ENCODE measurements at places on chromosomes 1 and 21.

DNA sequence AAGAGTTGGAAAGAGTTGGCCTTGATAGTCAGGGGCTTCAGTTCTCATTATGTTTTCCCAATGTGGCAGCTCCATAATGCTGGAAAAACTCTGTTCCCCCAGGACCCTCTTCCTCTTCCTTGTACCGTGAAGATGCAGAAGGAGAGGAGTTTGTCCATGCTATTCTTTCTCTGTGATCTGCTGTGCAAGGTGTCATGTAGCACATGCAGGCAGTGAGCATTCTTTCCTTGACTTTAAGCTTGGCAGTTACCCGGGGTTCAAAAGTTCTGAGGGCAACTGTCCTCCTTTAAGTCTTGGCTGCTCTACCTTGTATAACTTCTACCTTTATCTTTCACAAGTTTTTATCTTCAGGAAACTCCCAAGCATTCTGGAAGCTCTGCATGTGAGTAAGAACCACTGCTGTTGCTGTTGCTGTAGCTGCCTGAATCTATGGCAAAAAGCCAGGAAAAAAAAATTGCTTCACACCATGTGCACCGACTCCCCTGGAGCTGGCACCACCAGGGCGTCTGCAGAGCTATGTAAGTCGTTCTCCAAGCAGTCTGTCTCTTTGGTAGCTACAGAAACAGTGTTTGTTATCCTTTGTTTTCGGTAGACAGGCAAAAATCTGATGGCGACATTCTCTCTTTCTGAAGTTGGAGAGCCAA, 42.7 kb upstream of the SLC16A1 start:
- DNase-seq: no peak

DNA sequence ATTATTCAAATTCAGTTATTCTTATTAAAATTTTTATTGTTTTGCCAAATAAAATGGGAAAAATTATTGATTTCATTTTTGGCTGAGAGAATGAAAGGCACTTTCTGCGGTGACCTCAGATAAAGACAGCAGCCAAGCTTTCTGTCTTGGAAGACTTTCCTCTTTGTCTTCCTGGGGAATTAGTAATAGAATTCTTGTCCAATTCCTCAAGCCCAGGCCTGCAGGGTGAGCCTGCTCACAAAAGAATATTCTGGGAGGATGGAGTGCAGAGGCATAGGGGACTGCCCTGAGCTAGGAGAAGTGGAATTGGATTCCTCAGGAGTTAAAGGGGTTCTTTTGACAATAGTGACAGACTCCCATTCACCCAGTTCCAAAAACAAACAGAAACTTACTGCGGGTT, 614.5 kb upstream of the ADGRL2 start:
- no peak for DNase-seq

- DNase-seq: no peak
Measured at GRCh38 chr21:43727519-43728153, 8.7 kb downstream of the PDXK start.

DNA sequence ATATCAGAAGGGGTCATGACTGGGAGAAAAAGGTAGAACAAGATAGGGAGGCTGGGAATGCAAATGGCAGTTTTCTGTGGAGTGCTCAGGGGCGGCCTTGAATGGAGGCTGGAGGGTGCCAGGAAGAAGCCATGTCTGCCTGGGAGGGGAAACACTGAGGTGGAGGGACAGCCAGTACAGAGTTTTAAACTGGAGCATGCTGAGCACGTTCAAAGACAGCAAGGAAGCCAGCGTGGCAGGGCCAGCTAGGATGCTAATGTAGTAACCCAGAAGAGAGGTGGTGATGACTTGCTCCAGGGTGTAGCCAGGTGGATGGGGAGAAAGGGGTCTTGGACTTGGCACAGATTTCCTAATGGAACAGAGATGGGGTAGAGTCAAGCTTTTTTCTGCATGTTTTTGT, 445.8 kb upstream of the VAMP3 start:
- no peak for DNase-seq

GRCh38 chr1:6131561-6131960, 48.6 kb downstream of the CHD5 start:
- DNase-seq: no peak

DNA sequence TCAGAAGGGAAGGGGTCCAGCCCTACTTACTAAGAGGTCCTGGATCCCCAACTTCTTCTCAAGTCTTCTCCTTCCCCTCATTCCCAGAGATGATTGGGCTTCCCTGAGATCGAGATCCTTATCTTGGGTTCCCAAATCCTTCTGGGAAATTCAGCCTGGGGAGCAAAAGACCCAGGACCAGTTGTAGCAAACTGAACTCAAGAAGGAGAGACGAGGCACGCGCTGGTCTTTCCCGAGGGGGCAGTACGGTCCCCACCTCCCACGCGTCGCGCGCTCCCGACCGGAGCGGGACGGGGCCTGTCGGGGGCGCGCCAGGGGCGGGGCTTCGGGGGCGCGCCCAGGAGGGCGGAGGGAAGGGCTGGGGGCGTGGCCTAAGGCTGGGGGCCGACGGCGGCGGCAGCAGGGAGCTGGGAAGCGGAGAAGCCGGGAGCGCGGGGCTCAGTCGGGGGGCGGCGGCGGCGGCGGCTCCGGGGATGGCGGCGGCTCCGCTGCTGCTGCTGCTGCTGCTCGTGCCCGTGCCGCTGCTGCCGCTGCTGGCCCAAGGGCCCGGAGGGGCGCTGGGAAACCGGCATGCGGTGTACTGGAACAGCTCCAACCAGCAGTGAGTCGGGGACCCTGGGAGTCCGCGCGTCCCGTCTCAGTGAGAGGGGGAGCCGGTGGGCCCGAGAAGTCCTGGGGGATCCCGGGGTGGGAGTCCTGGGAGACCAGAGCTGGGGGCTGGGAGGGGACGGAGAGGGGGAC, at the start of gene EFNA3:
Gene EFNA3 (plus strand): TSS at position 369 of the 741 bp plus-strand sequence. CDS start 105 bp downstream, at position 474.
- peak; percentile 8 for DNase-seq

DNA sequence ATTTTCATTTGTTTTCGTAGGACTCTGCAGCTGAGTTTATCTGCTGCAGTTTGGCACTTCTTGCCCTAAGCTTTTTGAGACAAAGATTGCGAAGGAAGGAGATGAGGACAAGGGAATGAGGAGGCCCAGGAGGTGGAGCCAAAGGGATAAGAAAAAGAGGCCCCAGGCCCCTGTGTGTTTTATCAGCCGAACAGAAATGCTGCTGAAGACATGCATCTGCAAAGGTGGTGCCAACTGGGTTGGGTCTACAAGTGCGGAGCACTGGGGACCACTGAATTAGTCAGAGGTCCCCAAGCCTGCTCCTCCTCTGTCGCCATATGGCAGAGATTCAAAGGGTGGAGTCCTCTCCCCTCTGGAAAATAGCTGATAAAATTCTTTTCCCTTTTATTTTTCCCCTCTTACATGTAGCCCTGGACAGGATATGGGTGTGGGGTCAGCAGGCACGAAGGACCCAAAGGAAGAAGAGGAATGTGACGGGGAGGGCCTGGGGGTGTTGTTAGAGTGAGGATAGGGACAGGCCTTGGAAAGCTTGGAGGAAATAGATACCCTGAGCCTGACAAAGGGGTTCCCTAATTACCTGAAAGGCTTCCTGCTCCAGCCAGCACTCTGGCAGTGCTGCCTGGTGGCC, 2.7 kb downstream of the CD34 start:
- DNase-seq: no peak

DNA sequence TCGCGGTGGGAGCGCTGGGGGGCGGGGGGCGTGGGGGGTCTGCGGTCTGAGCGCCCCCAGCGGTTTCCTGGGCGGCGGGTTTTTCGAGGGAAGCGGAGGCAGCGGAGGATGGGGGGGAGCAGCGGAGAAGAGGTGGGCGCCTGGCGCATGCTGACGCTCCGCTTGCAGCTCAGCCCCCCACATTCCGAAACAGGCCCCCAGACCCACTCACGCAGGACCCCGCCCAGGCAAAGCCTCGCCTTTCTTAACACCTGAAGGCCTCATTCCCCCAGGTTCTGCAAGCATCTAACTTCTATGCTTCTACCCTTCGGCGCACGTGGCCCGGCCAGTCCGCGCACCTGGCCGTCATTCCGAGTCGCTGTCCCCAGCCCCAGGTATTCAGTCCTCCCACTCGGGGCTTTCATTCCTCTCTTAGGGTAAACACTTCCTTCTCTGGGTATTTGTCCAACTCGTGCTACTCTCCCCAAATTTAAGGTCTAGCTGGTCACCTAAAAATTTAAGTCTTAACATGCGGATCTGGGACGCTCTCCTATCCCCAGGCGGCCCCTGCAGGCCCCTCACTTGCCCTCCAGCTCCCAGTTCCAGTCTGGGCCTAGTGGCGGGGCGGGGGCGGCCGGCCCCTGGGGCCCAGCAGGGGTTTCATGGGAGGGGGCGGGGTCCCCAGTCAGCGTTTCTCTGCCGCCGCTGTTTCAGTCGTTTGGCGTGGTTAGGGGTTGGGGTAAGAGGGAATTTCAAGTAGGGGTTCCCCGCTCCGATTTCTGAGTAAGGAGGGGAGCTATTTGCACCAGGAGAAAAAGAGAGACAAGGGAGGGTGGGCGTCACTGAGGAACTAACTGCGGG, 2.8 kb upstream of the ZBTB7B start:
- DNase-seq: peak; percentile 34

DNA sequence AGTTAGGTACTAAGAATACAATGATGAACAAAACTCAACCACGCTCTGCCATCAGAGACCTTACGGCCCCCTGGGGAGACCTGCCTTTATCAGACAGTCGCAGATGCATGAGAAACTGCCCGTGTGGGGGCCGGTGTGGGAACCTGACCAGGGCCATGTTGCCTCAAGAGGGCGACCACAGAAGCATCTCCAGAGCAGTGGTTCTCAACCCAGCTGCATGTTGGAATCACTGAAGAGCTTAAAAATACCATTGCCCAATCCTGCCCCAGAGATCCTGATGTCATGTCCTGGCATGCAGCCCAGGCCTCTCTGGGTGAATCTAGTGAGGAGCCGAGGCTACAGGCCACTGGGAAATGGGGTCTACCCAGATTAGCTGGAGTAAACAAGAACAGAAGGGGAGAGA, 108.7 kb downstream of the PRDM2 start:
- DNase-seq: no peak

- DNase-seq: no peak
Measured at GRCh38 chr1:205455581-205456382, at the start of gene BLACAT1. Gene BLACAT1, minus strand, starts transcription at chr1:205456045.

DNA sequence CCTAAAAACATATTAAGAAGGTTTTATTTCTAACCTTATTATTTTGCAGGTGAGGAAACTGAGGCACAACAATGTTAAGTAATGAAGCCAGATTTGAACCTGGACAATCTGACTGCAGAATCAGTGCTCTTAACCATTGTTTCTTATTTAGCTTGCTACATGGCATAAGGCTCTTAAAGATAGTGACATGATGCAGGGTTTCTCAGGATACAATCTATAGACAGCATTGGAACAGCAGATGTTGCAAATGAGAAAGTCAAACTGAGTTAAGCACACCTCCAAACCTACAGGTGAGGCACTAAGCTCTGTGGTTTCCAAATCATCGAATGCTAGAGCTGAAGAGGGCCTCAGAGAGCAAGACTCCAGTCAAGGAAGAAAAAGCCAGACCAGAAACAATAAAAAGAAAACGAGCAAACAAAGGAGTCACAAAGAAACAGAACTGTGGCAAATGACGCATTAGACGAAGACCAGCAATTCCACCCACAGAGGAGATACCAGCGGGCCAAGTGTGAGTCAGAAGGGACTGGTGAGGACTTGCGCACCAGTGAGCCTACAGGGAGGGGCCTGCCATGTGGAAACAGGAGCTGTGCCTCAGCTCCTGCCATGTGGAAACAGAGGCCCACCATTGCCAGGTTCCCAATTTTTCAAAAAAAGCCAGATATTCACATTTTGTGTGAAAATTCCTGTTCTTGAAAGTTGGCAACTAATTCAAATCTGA, 14.4 kb downstream of the CD58 start:
- DNase-seq: no peak

Measured in substantia nigra (tissue), 51 donors.